Stimulated activated CD8-positive, alpha-beta memory T cell treated with anti-CD3 and anti-CD28 coated beads, Interleukin-7, amount 100 ng/mL, for 1 hour (primary cell): ENCODE measurements at places on chromosomes 6 and 20.

DNA sequence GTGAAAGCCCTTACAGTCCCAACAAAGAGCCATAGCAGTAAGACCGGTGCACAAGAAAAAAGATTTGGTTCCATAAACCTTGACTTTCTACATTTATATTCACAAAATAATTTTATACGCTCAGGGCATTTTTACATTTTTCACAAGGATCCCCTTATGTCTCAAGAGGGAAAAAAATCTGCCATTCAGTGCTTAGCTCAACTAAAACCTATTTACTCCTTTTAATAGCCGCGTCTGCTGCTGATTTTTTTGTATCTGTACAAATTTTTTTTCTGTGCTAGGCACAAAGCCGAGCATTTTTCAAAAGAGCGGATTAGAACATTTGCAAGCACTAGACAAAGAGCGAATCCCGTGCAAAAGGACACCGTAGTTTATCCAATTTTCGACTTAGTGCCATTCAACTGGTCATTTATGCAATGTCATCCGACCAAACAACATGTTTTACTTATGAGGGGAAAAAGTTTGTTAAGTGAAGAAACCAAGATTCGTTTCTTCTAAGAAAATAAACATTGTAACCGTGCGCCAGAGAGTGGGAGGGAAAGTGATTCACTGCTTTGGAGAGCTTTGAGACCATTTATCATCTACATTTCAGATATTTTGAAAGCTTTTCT lies 3.7 kb downstream of the TFAP2D start:
- no peak for DNase-seq

GRCh38 chr6:40344566-40345167 lies 242.5 kb downstream of the LRFN2 start:
- DNase-seq: no peak

DNA sequence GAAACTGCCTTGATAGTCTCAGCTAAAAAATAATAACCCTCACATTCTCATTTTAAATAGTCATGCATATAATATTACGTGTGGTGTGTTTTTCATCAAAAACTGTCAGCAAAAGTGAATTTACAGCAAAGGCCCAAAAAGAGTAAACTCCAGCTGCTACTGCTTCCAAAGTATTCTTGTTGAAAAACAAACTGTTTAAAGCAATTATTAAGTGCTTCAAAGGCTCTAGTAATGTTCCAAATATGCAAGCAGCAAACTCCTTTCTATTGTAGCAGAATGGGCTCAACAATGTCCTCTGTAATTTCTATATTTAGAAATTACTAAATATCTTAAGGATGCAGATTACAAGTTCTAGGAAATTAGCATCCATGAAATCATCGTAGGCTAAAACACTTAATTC lies 280.0 kb upstream of the TBX18 start:
- DNase-seq: no peak

DNA sequence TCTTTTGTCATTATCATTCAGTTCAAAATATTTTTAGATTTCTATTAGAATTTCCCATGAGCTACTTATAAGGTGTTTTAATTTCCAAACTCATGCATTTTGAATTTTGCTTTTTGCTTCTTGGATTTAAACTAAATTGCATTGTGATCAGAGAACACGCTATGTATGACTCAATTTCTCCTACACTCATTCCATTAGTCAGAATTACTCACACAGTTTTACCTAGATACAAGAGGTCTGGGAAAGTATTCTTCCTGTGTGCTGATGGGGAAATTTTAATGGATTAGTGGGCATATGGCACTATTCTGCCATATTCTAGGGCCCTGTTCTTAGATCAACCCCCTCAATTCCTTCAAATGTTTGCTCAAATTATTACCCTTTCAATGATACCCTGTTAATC lies 49.9 kb upstream of the BMP5 start:
- DNase-seq: no peak

DNA sequence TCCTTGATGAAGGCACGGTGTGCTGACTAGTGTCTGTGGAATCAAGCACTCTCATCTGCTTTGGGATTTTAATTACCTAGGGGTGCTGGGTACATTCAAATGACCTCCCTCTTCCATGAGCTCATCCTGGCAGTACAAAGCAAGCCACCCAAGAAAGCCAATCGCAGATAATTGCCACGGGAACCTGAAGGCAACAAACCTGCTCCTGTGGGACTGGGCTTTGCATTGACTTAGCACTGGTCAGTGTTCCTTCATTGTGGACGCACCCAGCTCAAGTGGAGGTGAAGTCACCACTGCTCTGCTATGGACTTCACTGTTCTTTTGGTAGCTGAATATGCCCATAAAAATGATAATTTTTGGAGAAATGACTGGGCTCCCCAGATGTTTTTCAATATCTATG lies 261.6 kb upstream of the FERMT1 start:
- DNase-seq: no peak

DNA sequence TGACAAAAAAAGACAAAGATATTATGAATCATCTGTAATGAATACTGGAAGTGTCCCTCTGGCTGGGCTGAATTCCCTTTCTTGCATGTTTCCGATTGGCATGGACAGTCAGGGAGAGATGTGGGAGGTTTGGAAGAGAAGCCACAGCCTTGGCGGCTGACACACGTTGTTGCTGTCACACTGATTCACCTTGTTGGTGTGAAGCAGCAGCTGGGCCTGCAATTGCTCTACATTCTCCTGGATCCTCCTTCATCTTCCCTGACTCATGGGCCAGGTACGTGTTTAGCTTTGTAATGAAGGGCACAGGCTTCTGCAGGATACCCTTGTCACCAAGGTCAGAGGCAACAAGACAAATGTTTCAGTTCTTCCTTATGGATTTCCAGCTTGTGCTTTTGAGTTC lies 13.4 kb upstream of the SMIM8 start:
- no peak for DNase-seq

- no peak for DNase-seq
These were observed 728.3 kb downstream of the MAFB start for GRCh38 chr20:39960522-39961428.

DNA sequence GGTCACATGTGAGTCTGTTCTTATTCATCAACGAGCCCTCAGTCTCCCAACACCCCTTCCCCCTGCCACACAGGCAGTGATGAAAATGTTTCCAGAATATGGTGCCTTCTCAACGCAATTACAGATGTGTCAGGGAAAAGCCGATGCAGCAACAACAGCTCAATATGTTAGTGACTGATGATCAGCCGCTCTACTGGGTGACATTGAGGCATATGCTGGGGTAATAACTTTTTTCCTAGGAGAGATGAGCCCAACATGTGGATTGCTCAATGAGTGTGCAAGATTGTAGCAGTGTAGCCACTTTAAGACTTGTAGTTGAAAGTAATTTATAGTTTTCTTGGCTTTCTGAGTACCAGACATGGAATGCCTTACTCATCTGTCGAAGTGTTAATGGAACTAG lies 49.4 kb downstream of the DTD1 start:
- no peak for DNase-seq

DNA sequence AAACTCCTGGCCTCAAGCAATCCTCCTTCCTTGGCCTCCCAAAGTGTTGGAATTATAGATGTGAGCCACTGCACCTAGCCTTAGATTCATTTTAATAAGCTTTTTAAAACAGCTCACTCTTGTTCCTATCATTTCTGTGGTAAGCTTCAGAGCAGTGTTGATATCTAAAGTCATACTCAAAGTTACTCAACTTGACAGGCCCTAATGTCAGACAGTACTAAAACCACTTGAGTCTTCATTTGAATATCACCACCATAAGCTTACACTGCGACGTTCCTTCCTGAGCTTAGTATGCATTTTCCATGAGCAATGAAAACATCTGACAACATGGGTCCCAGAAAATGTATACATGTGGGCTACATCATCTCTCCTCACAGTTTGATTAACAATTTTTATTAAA lies 6.0 kb downstream of the FUCA2 start:
- DNase-seq: no peak

DNA sequence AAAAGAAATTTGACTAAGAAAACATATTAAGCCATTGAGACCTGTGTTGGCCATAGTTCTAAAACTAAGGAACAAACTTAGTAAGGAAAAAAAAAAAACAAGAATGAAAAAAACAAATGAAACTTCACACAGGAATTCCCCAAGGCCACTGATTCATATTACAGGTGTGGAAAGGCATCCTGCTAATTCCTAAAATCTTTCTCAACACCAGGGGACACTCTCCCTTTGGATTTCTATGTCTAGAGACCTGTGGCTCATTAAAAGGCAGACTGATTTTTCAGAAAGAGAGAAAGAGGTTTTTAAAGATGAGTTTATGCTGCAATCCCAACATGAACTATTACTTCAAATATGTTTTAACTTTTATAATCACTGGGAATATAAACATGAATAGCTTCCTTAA lies at the start of gene OR12D1:
TSS of gene OR12D1 (plus strand) at position 341 of the 400 bp plus-strand sequence.
- no peak for DNase-seq

GRCh38 chr6:159107451-159108260 lies 61.5 kb upstream of the FNDC1 start:
- peak; percentile 44 for DNase-seq

DNA sequence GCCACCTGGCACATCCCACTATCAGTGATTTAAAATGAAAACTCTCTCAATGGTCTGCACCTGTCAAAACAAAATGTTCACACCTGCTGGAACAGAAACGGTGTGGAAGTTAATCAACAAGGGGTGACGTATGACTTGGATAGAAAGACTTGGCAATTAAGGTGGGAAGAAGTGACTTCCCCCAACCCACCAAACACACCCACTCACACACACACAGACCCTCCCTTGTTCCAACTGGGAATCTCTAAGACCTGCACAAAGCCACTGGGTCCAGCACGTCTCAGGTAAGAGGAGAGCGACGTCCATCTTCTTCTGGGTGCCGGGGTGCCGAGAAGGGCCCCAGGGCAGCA lies 25.1 kb upstream of the TCFL5 start:
- no peak for DNase-seq

DNA sequence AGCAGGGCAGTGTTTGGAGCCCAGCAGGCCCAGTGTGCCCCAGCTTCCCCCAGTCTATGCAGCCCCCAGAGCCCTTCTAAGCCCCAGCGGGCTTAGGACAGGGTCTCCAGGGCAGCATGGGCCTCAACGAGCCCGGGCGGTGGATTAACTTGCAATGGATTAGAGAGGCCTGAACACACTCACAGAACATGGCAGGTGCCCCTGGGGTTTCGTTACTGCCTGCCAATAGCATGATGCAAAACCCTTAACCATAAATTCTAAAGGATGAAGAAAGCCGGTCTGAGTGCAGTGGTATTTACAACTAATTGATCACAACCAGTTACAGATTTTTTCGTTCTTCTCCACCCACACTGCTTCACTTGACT lies 18.9 kb downstream of the ENTPD6 start:
- DNase-seq: no peak

- peak; percentile 50 for DNase-seq
These were observed 8.7 kb upstream of the GMEB2 start for GRCh38 chr20:63635431-63636141.

GRCh38 chr20:10129749-10130148 lies 88.9 kb upstream of the SNAP25 start:
- DNase-seq: no peak

DNA sequence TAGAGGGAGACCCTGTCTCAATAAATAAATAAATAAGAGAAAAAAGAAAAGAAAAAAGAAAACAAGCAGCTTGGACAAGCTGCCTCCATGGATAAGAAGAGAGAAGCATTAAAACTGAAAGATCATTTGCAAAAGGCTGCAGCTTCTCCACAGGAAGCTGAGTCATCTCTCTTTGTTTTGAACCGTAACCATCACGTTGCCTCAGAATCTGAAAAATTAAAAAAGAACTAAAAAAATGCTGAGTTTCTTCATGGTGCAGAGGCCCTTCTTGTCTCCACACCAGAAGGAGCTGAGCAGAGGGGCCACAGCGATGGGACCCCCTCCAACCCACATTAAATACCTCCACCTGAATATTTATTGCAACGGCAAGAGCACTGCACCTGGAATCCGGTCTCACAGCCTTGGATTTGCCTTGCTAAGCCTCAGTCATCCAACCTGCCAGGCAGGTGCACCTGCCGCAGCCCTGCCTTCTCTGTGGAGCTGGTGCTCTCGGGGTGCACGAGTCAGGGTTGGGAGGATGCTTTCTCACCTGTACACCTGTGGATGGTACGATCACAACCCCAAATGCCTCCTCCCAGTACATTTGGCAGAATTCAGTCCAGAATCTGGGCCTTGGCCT lies 28.1 kb downstream of the TOX2 start:
- DNase-seq: no peak

DNA sequence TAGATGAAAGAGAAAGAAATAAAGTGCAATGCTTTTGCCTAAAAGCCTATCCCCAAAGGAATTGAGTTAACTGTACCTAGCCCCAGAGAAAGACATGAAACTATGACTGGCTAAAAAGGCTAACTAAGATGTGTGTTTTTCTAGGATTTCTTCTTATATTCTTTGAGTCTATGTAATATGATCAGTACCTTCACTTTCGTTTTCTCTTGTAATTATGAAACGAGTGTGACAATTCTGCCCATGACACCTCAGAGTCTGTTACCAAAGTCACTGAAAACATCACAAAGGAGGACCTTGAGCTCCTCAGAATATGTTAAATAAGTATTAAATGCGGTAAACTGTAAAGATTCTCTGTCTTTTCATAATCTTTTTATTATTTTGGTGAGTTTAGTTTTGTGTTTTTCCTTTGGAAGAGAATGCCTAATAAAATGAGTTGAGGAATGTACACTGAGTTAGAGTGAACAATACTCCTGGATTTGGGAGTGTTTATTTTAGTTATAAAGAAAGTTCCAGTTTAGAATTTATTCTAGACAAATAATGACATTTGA lies 141.3 kb downstream of the FUT9 start:
- DNase-seq: no peak
